ENCODE measurements at places on chromosomes 2 and 18.

DNA sequence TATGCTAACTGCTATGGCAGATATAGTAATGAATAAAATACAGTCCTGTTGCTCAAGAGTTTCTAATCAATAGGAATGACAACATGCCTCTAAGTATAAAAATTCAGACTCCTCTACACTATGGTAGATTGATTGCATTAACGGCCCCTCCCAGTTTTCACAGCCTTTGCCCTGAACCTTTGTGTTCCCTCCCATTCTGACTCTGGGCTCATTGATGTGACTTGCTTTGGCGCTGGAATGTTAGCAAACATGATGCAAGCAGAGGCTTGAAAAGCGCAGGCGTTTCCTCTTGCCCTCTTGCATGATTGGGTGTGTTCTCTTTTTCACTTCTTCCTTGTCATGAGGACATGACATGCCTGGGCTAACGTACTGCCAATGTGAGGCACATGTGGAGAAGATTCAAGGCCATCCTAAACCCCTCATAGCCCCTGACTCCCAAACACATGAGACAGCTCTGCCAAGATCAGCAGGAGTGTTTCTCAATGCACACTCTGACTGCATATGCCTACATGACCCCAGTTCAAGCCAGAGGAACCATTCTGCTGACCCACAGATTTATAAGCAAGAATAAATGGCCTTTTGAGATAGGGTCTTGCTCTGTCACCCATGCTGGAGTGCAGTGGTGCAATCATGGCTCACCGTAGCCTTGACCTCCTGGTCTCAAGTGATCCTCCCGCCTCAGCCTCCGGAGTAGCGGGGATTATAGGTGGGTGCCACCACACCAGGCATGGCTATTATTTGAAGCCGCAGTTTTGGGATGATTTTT lies 49.7 kb upstream of the CD28 start:
- DNase-seq, result peak; percentile 27

DNA sequence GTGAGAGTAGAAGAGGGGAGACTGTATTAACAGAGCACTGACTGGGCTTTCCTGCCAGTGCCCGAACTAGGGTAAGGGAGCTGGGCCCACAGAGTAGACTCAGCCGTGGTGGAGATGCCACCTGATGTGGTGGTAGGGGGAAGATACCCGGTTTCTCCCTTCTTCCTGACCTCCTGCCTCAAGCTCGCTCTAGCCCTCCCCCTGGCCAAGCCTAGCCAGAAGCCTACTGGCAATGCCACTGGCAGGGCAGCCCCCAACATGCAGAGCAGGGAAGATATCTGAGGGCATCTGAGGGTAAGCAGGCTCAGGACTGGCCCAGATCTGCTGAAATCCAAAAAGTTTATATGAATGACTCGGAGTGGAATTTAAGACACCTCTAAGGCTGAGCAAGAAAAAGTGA lies 162.6 kb upstream of the SMAD2 start:
- no peak for DNase-seq

DNA sequence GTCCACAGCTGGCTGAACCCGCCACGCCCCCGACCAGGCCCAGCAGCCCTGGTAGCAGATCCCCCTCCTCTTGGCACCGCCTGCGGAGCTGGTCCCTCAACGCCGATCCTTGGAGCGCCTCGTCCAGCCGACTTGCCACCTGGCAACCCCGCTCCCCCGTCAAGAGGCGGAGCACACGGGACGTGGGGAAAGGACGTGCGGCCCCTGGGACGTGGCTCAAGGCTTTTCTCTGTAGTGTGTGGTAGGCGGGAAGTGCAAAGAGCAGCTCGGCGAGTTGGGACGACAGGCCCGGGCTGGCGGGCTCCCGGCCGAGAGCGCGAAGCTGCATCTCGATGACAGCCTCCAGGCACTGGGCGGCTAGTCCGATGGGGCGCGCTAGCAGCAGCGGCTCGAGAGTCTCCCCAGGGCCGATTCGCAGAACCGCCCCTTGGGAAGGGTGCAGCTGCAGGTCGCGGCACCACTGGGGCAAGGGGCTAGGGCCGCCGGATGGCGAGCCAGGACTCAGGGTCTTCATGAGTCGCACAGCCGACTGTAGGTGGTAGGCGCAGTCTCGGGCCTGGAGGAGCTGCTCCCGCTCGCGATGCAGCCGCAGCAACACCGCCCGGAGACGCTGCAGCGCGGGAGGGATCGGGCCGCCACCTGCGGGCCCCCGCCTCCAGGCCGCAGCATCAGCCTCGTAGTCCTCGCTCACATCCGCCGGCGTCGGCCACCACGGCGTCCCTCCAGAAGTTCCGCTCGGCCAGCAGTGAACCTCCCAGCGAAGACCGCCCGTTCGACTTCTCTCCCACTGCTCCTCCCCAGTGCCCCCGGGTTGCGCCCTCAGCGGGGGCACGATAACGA lies 617 bp downstream of the CCDC142 start:
- DNase-seq, result peak; percentile 73

DNA sequence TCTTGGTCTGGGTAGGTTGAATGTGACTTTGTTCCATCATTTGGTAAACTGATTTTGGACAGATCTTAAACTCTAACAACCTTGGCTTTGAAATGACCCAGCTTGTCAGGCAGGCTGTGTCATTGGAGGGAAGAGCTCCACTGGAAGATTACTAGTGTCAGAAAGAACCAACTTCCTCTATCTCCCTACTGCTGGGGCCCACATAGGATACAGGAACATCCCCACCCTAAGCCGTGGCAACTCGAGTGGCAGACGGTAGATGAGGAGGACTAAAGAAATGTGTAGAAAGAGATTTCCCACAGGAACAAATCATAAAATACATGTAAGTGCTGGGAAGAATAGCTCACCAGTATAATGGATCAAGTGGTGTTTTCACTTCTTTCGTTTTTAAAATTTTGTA lies 4.3 kb upstream of the G6PC2 start:
- DNase-seq, result no peak

GRCh38 chr2:487186-488079 lies 189.8 kb downstream of the TMEM18 start:
- DNase-seq, result no peak

GRCh38 chr2:18178736-18179349 lies 300.4 kb downstream of the KCNS3 start:
- peak; percentile 13 for DNase-seq

GRCh38 chr2:134217351-134217750 lies 36.5 kb upstream of the MGAT5 start:
- DNase-seq, result peak; percentile 31
